ENCODE measurements at places on chromosomes 3 and 15.
A peak's percentile ranks its signal among the peaks of the same experiment; 100 is the strongest.

DNA sequence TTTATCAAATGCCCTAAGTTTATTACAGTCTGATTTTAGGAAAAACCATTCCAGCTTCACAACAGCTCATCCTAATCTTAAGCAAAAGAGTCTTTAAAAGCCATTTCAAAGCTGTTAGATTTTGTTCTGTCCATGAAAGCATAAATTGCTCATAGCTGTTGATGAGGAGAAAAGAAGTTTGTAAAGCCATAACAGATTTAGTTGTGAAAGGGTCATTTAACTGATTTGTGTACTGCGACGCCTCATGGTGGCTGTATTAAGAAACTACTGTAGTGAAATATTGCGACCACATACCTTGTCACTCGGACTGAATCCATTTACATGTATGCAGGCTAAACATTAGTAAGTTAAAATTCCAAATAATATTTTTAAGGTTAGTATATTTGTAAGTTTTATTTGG is 20.9 kb downstream of the BBX start:
- DNase-seq, result no peak

DNA sequence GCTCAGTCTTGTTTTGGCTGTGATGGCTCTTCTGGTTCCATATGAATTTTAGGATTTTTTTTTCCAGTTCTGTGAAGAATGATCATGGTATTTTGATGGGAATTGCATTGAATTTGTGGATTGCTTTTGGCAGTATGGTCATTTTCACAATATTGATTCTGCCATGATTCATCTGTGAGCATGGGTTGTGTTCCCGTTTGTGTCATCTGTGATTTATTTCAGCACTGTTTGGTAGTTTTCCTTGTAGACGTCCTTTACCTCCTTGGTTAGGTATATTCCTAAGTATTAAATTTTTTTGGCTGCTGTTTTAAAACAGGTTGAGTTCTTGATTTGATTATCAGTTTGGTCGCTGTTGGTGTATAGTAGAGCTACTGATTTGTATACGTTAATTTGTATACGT is 18.5 kb downstream of the TCF12 start:
- DNase-seq, result no peak

DNA sequence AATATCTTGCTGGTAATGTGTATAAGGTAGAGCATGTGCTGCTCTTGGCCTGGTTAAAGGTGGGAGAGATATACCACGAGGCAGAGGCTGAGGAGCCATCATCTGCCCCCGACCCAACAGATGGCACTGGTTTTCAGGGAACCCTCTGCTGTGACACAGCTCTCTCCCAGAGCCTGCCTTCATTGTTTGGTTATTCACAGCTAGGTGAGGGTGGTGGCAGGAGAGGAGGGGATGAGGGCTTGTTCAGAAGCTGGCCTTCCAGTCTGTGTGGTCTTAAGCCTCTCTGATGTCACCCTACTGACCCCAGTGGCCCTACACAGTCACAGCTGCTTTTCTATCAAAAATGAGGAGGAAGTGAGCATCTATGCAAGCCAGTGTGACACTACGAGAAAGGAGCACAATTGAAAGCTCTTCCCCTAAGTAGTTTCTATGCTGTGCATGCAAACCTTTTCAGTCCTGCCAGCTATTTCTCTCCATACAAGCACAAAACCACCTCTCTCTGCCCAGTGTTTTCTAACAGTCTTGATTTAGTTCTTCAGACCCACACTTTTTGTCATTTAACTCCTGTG is 258.4 kb upstream of the AGTR1 start:
- DNase-seq, result no peak

DNA sequence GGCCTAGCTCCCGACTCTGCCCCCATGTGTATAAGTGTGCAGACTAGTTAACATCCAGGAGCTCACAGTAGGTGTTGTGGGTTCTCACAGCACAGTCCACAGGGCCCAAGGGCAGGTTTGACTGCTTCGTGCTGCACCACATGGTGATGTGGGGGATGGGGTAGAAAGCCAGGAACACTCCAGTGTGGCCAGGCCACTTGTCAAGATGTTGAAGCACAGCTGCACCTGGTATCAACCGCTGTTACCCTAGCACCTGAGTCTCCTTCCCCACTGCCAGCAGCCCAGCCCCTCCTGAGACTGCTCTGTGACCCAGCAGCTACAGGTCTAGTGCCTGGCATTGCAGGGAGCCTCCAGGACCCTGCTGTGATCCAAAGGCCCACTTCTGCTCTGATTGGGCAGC is 53.4 kb downstream of the CHDH start:
- DNase-seq, result no peak

DNA sequence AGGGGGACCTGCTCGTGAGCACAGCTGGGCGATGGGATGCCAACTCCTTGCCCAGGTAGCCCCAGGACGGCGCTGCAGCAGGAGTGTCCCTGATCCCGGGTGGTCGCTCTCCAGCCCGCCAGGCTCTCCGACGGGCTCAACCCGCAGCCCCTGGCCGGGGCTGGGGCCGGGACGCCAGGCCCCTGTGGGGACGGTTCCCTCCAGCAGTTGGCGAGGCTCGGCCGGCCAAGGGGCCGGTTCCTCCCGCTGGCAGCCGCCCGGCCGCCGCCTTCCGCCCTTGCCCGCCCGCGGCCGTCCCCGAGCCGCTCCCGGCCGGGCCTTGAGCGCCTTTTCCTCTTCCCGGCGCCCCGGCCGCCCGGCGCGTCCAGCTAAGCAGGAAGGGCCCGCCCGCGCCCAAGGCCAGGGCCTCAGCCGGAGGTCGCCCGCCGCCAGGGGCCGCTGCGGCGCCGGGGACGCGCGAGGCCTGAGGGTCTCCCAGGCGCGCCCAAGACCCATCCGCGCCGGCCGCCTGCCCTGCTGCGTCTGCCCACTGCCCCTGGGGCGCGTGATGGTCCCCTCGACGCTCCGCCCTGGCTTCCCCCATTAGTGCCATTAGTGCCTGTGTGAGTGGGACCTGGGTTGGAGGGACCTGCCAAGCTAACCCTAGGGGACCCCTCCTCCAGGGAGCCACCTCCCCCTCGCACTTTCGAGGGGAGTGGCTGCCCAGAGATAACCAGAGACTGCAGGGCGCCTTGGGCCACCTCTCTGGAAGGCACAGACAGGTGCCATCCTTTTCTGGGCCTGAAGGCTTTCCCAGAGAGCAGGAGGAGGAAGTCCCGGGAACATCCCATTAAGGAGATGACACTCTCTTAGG is 106.4 kb downstream of the FBLN2 start:
- DNase-seq, result peak; percentile 53

DNA sequence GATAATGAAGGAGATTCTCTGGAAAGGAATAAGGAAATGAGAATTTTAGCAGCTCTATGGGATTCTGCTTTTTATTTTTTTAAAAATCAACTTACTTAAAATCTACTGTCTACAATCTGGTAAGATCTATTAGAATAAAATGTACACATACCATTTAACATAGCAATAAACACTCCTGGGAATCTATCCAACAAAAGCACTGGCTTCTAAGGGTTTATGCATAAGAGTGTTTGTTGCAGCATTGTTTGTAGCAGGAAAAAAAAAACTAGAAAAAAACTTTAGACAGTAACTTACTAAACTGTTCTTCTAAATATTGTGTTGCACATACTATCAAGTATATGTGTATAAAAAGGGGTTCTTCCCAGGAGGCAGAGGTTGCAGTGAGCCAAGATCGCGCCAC is 15.7 kb upstream of the RBP1 start:
- no peak for DNase-seq

GRCh38 chr15:46344915-46345314 is 710.1 kb downstream of the SQOR start:
- DNase-seq, result no peak

GRCh38 chr15:31887246-31887645 is 143.1 kb upstream of the CHRNA7 start:
- peak; percentile 21 for DNase-seq

DNA sequence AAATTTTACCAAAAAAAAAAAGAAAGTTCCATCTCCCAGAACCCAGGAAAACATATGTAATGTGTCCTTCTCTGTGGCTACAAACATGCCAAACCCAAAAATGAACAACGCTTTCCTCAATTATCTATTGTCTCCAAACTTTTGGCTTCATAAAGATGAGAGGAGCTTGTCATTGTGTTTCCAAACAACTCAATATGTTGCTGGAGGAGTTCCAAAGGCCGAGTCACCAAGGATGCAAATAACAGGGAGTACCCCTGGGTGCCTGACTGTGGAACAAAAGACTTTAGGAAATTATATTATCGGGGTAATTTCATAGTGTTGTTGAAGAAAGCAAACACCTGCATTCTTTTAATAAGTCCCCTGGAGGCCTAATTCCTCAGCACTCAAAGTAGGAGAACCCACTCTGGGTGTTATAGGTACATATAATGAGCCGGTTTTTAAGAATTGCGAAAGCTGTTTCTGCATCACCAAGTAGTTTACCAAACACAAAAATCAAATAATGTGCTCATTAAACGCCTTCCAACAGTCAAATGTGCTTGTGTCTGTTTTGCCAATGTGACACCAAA is 206.3 kb upstream of the PRICKLE2 start:
- DNase-seq, result no peak

GRCh38 chr3:53748512-53749271 is 97.5 kb downstream of the CHDH start:
- DNase-seq, result no peak

DNA sequence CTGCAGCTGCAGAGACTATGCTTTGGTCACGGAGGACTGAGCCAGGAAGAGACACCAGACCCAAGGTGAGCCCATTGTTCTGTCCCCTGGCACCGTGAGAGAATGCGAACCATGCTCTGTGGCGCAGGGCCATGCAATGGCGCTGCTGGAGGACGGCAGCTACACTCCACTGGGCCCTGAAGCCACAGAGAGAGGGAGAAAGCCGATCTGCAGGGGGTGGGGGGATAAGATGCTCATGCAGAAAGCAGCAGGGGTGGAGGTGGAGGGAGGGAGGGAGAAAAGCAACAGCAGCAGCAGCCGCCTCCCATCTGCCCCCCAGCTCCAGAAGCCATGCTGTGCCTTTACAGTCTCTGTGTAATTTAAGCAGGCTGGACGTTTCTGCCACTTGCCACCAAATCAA is 5.3 kb downstream of the BDH1 start:
- no peak for DNase-seq

DNA sequence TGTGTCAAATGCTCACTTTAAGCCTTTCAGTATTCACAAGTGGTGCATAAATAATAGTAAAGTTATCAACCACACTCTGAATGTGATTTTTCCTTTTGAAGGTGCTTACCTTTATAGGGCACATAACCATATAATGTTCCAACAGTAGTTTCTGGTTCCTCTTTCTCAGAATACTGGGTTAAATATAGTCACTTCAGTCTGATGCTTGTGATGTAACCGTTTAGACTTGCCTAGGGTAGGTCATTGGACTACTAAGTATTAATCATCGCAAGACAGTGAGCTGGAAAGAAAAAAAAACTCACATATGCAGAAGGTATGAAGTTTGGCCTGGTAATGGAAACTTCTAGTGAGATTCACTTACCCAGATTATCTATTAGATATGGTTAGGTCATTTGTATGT is 1.9 kb downstream of the KBTBD8 start:
- no peak for DNase-seq

DNA sequence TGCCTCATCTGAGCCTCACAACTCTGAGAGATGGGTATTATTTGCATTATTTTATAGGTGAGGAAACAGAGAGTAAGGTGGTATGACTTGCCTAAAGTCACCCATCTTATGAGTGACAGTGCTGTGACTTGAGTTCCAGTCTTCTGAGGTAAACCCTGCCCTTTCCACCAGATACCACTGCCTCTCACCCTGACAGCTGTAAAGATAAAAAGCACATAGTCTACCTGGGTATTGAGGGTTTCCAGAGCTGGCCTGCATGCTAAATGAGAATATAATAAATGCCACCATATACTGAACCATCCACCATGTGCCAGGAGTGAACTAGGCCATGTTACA is 25.6 kb downstream of the RASGRP1 start:
- no peak for DNase-seq

GRCh38 chr3:98731720-98732285 is 31.3 kb upstream of the ST3GAL6 start:
- DNase-seq, result peak; percentile 29

DNA sequence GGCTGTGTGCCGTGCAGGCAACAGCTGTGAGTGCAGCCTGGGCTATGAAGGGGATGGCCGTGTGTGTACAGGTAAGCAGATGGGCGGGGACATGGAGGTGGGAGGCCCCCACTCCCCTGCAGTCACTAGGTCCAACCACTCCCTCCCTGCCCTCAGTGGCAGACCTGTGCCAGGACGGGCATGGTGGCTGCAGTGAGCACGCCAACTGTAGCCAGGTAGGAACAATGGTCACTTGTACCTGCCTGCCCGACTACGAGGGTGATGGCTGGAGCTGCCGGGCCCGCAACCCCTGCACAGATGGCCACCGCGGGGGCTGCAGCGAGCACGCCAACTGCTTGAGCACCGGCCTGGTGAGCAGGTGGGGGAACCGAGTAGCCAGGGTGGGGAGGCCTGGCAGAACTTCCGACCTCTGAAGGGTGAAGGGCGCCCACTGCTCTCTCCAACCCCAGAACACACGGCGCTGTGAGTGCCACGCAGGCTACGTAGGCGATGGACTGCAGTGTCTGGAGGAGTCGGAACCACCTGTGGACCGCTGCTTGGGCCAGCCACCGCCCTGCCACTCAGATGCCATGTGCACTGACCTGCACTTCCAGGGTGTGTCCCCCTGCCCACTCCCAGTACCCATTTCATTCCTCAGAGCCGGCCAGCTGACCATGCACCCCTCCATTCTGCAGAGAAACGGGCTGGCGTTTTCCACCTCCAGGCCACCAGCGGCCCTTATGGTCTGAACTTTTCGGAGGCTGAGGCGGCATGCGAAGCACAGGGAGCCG is 11.6 kb downstream of the NT5DC2 start:
- DNase-seq, result no peak

DNA sequence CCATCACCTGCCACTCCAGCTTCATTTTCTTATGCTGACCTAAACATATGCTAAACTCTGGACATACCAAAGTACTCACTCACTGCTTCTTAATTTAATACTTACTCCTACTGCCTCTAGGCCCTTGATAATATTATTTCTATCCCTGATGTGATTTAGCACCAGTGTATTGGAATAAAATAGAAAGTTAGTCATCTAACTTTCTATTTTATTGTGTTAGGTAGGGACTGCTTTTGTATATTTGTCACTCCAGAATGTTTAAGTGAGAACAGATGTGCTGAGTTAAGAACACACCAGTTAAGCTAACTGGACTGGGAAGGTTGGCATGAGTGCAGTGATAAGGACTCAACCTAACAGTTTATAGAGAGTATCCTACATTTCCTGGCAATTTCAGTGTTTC is 6.5 kb upstream of the CLDN16 start:
- no peak for DNase-seq
